ENCODE measurements at places on chromosomes 16 and 17.

DNA sequence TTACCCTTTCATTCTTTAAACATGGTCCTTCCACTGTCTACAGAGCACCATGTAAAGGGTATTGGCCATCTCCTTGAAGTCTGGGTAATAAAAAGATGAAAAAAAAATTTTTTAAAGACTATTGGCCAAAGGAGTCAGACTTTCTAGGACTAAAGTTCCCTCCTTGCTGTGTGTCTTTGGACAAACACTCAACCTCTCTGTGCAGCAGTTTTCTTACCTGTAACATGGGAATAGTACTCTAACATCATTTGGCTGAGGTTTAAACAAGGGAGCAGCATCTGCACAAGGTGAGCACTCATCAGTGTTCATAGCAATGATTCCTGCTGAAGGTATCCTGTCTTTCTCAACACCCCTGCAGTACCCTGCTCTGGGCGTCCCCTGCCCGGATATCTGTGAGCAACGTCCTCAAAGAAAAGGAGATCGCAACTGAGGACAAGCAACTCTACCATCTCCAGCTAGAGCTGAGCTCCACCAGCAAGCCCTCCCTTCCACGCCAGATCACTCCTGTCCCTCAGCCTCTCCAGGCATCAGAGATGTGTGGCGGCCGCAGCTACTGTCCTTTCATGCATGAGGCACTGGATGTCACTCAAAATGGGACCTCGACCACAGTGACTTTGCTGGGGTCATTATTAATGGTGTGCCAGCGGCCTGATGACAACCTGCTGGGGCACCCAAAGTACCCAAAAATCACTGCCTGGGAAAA is 29.5 kb upstream of the RPH3AL start:
- no peak for DNase-seq

- DNase-seq: no peak
Measured at GRCh38 chr17:38566666-38567031, 39.1 kb downstream of the SRCIN1 start.

DNA sequence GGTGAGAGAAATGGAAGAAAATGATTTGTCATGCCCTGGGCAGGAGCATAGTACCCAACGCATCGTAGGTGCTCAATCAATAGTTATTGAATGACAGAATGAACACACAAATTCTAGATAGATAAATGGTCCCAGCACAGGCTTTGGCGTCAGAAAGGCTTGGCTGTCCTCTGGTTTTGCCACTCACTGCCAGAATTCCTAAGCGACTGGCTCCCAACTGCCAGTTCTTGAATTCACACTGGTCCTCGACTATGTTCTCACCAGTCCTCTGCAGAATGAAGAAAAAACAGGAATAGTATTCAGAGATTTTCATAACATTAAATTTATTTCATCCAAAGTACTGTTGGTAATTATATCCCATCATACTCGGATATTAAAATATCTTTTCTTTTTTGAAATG is 163.1 kb upstream of the NOL11 start:
- no peak for DNase-seq

GRCh38 chr17:69773081-69773480 is 301.9 kb upstream of the KCNJ16 start:
- DNase-seq: peak; percentile 89

DNA sequence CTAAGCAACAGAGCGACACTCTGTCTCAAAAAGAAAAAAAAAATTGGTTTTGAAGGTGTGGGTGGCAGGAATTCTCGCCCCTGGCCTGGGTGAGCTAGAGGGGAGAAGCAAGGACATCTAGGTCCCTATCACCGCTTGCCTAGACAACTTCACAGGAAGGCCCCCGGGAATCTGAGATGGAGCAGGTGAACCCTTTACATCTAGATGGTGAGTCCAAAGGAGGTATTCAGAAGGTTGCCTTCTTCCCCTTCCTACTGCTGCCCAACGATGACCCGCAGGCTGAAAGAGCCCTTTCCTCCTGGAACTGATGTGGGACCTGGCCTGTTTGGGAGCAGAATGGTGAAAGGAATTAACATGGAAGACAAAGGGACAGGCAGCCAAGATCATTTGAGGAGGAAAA is 1.3 kb upstream of the CRYBA1 start:
- DNase-seq: no peak

- no peak for DNase-seq
Measured at GRCh38 chr17:72561266-72561665, 440.4 kb downstream of the SOX9 start.

GRCh38 chr16:86628614-86629013 is 50.3 kb downstream of the FOXL1 start:
- no peak for DNase-seq

Data from NCI-H748 treated with DMSO at 0.1 percent for 48 hours (cell line).